ENCODE measurements at places on chromosomes 3 and 15.

DNA sequence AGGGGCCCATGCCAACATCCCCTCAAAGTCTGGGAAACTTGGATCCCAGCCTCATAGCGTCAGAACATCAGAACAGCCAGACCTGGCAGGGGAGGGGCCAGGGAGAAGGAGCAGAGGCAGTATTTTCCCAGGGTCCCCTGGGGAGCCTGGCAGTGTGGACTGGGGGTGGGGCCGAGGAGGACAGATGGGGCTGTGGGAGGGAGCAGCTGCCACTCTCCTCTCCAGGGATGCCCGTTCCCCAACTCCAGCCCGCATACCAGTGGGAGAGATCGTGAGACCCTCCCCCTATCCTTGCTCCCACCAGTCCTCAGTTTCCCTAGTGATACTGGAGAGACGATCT, 6.5 kb upstream of the DNAJB8 start:
- DNase-seq = no peak

GRCh38 chr3:182925330-182925943, 54.9 kb downstream of the DCUN1D1 start:
- no peak for DNase-seq

GRCh38 chr3:194282436-194283122, 68.5 kb downstream of the CPN2 start:
- DNase-seq = no peak

DNA sequence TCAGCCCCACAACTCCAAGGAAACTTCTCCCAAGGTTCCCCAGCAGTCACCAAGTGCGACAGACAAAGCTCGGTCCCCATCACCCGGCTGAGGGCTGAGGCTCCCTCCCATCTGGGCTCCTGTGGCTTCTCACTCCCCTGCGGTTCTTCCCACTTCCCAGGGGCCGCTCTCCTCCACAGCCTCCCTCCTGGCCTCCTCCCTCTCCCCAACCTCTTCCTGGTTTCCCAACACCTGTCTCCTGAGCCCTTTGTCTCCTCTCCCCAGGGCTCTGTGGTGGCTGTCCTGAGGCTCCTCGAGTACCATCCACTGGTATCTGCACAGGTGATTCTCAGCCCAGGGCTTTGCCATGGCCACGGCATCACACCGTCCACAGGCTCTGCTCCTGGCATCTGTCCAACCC, 113.2 kb upstream of the NSMCE3 start:
- no peak for DNase-seq

DNA sequence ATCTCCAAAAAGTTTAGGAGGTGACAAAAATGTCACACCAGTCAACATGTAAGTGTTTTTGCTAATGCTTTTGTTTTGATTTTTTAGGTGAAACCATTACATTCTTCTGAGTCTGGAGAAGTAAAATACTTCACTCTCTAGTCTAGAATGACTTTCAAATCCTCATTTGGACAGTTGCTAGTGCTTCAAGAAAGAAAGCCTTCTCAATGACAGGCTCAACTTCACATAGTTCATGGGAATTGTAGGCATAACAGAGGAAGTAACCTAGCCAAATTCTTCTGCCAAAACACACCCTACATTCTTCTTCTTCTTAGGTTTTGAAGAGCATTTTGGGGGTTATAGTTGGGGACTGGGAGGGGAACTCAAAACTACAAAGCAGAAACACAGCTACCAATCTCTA, 29.4 kb upstream of the HEG1 start:
- DNase-seq = no peak

GRCh38 chr3:81726735-81727134, 34.7 kb downstream of the GBE1 start:
- no peak for DNase-seq

GRCh38 chr15:62472616-62473299, 307.7 kb upstream of the C2CD4B start:
- no peak for DNase-seq

- no peak for DNase-seq
Measured at GRCh38 chr15:73375755-73376305, 7.1 kb upstream of the HCN4 start.

GRCh38 chr3:43217633-43218032, 68.7 kb upstream of the SNRK start:
- peak; percentile 46 for DNase-seq

- no peak for DNase-seq
Measured at GRCh38 chr3:126927846-126928245, 55.1 kb upstream of the PLXNA1 start.

DNA sequence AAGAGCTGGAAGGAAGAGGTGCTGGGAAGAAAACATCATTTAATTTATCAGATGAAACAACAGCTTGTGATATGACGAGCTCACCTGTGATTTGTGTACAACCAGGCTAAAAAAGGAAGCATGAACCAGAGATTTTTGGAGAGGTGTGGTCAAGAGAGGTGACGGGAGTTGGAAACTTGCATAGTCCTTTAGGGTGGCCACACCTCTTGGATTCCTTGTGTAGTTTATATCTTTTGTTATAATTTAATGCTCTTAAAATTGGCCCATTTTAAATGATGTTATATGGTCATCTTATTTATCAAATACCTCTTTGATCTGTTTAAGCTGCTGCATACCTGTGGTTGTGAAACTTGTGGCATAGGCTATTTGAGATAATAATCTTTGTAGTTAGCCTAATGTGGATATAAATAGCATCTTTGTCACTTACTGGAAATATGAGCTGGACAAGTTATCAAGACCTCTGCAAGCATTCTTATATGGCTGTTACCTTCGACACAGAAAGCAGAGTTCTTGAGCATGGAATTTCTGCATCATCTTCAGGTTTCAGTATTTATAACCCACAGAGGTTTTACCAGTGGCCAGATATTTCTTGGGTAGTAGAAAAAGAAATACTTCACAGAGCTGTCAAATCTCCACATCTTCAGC, 49.1 kb downstream of the IL1RAP start:
- DNase-seq = peak; percentile 29

GRCh38 chr15:70277556-70277955, 179.8 kb upstream of the TLE3 start:
- DNase-seq = no peak

- DNase-seq = no peak
Measured at GRCh38 chr3:134709561-134710312, 58.9 kb upstream of the KY start.

DNA sequence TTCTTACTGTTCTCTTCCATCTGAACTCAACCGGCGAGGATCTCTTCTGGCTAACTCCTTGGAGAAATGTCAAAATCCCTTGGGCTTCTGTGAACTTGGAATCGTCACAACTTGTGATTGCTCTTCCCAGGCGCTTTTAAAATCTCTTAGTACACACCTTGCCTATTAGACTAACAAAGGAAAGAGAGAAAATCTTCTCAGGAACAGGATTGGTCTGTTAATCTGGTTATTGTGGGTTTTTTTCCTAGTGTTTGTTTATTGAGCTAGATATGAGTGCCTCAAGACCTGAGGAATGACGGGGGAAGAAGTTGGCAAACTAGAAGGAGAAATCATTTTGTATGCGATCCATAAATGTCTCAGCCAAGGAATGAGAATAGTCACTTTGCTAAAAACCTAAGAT, at the start of gene ATP13A5:
Gene ATP13A5, minus strand, starts transcription at position 48 of the 400 bp plus-strand sequence. Its CDS starts 28 bp downstream, at position 20.
- DNase-seq = no peak

- peak; percentile 23 for DNase-seq
Measured at GRCh38 chr15:95291898-95292472, 1038.5 kb upstream of the NR2F2 start.

GRCh38 chr3:16616083-16616482, 10.9 kb upstream of the DAZL start:
- DNase-seq = no peak

DNA sequence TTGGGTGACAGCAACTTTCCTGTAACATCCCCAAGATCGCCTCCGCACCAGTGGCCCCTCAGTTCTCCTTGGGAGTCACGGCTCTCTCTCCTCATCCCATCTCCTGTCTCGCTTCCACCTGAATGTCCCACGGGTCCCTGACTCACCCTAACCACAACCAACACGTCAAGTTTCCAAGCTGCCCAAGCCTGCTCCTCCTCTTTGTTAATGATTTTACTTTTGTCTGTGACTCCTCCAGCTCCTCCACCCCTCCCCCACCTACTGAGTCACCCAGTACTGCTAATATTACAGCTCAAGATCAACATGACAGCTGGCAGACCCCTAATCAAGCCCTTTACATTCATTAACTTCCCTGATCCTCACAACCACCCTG, 39.3 kb downstream of the BDH1 start:
- peak; percentile 88 for DNase-seq

- no peak for DNase-seq
Measured at GRCh38 chr3:149152420-149152819, 23.0 kb downstream of the HPS3 start.

All from urothelium cell line (cell line).